ENCODE measurements at places on chromosomes 7 and 10.

DNA sequence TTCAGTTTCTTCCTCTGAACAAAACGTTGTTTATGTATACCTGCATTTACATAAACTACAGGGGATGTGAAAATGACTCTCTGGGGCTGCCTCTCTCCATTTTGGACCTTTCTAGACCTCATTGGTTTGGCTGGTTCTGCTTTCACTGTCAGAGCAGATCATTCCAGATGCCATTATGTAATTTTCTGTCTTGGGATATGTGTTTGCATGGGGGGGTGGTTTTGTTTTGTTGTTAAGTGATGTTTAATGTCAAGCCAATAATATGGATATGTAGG lies 172.4 kb downstream of the LRRC4 start:
- no peak for DNase-seq

DNA sequence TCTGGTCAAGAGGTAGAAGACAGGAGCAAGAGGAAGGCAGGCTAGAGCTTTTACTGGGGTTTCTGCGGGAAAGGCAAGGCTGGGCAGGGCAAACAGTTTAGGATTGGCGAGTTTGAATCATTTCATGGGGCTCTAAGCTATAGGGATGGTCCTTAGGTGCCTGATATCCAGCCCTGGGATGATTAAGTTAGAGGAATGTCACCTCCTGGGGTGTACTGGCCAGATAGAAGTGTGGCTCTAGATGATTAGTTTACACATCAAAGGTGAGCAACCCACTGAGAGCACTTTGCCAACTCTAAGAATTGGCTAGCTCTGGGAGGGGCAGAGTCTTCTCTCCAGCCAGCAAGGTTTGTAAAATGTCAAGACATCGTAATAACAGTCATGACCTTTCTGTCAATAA lies 52.4 kb downstream of the ZNF365 start:
- no peak for DNase-seq

DNA sequence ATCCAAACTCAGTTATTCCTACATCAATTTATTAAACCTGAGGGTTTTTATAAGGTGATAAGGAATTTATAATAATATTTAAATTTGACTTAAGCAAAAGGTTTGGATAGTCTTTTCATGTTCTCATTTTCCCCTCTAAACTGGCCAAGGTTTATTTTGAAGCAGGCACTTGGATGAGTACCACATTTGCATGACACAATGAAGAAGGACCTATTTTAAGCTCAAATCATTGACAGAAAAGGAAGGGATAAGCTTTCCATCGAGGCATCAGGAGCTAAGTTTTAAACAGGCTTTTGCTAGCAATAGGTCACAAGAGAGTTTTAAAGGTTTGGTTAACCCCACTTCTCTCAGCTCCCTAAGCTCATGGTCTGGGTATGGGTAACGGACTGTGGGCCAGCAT lies 28.7 kb upstream of the FAM13C start:
- no peak for DNase-seq

DNA sequence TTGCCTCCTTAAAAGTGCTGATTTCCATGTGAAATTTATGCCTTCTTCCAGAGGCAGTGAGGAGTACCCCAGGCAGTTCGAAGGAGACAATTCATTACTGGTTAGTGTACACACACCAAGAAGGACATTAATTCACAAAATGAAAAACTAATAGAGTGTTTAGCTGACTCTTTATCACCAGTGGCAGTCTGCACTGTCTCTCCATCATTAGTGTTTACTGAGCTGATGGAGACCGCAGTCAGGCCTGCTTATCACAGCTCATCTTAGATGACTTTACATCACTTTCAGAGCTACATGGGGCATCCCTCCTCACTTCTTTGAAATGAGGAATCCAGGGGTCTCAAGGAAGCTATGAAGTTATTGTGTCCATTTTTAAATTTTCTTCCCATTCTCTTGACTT lies 155.5 kb upstream of the LRGUK start:
- no peak for DNase-seq

GRCh38 chr10:69065406-69066361 lies 22.2 kb upstream of the SRGN start:
- DNase-seq, result no peak

GRCh38 chr10:53023411-53023810 lies 250.8 kb upstream of the MBL2 start:
- no peak for DNase-seq

- DNase-seq, result no peak
Measured at GRCh38 chr10:50373821-50374501, 122.6 kb upstream of the ASAH2 start.

- no peak for DNase-seq
Measured at GRCh38 chr7:138063400-138063799, 12.9 kb upstream of the AKR1D1 start.

DNA sequence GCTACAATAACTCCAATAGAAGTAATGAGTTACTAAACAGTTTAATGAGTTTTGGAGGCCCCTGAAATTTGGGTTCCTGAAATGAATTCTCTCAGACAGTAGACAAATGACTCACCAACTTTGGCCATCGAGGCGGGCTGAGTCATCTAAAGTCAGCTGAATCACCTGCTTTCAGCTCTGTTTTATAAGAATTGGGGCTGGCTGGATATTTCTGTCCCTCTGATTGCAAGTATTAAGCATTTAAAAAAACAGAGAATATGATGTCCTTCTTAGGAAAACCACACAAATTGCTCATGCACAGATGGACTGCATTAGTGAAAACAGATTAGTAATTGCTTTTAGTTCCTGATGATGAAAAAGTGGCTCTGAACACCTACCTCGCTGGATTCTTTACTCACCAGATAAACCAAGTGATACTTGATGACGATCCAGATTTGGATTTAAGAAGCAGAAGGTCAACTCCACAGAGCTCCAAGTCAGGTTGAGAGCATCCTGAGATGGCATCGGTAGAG lies 59.1 kb downstream of the ZNF365 start:
- peak; percentile 44 for DNase-seq
